ENCODE measurements at places on chromosomes 7 and 10.

DNA sequence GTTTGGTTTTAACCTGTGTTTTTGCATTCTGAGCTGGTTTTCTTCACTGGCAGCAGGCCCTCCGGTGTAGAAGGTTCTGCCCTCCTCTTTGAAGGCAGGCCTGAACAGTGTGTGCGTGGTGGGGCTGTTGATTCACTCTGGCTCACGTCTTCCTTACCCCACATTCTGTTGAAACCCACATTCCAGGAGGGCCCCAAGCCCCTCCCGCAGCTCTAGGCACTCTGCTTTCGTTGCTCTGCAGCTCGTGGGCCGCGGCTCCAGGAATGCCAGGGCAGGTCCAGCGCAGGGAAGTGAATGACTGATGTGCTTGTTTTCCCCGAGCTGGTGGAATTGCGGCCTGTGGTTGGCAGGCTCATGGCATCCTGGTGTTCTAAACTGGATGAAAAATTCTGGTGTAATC is 49.0 kb downstream of the HTRA1 start:
- DNase-seq, result no peak

- no peak for DNase-seq
Observed at GRCh38 chr7:17965603-17966002, 25.3 kb upstream of the SNX13 start.

- DNase-seq, result no peak
Observed at GRCh38 chr7:75642810-75643486, 95.8 kb downstream of the HIP1 start.

- DNase-seq, result no peak
Observed at GRCh38 chr7:86978808-86979506, 80.5 kb downstream of the ELAPOR2 start.

GRCh38 chr10:127358337-127358736 is 161.9 kb upstream of the INSYN2A start:
- DNase-seq, result no peak

- DNase-seq, result no peak
Observed at GRCh38 chr10:114471906-114472876, 67.9 kb upstream of the AFAP1L2 start.

- DNase-seq, result no peak
Observed at GRCh38 chr7:20085086-20085485, 132.1 kb downstream of the MACC1 start.

GRCh38 chr7:52502281-52502680 is 533.2 kb upstream of the POM121L12 start:
- DNase-seq, result no peak

GRCh38 chr7:123864966-123865365 is 20.0 kb downstream of the HYAL4 start:
- no peak for DNase-seq

DNA sequence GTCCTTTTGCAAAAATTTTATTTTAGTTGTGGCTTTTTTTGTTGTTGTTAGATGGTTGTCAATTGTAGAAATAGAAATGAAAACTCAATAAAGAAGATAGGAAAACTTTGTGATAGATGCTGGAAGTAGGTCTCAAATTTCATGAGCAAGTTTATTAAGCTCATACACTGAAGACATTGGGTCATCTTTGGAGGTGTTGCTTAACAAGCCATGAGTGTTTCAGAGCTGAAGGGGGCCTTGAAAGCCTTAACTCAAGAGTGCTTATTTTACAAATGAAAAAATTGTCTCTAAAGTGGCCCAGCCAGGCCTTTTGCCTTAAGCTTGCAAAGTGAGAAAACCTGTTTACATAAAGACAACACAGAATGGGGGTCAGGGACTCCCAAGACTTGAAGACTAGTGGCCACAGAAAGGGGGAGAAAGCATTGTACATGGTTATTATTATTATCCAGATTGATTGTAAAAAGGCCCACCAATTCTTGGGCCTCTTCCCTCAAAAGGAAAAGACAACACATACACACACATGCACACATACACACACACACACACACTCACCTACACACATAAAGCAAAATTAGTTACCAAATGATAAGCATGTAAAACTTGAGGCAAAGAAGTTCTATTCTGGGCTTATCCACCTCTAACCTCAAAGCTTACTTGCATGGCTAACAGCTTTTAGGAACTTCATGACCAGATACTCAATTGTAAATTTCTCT is 49.7 kb upstream of the GLCCI1 start:
- no peak for DNase-seq

GRCh38 chr10:129898706-129899268 is 65.3 kb downstream of the EBF3 start:
- DNase-seq, result no peak

DNA sequence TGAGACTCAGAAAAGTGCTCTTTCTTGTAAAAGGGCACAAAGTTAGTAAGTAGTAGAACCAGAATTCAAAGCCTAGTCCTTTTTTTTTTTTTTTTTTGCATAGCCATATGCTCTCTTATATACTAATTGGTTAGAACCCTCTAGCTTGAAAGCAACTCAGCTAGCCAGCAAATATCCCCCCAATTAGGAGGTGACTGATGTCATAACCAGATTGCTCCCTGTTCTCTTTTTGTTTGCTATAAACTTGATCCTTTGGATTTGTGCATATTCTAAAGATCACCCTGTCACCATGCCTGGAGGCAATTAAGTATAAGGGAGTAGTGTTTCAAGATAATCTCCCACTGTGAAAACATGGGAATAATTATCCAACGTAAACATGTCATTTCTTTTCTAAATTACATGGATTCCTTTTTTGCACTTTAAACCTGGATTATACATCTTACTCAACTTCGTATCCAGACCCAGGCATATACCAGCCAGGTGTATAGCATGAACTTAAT is 963.4 kb downstream of the CNTNAP2 start:
- peak; percentile 88 for DNase-seq

GRCh38 chr10:71719042-71719441 is 536 bp downstream of the C10orf105 start:
- DNase-seq, result no peak

GRCh38 chr7:7370076-7370475 is 165.6 kb downstream of the COL28A1 start:
- no peak for DNase-seq

GRCh38 chr10:110378006-110378405 is 73.3 kb upstream of the SMNDC1 start:
- no peak for DNase-seq

- no peak for DNase-seq
Observed at GRCh38 chr7:93148144-93148543, at the start of gene SAMD9L. TSS of gene SAMD9L (minus strand) at chr7:93148385. CDS start at chr7:93135971, 12,414 bp downstream.

- DNase-seq, result no peak
Observed at GRCh38 chr10:62512732-62513475, 138.7 kb downstream of the ZNF365 start.

GRCh38 chr7:6317797-6318438 is 45.5 kb upstream of the CYTH3 start:
- DNase-seq, result no peak

DNA sequence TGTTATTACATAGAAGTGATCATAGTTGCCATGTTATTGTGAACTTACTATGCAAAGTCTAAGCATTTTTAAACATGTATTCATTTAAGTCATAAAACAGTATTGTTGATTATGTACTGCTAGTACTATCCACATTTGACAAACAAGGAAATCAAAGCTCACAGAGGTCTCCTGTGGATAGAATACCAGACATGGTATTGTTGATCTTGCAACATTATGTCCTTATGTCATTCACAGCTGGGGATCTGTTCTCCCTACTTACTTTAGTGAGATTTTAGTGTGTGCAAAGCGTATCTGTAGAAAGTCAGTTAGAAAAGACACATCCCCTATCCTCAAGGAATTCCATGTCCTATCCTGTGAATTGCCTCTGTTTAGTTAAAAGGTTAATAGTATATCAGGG is 106.1 kb downstream of the SND1 start:
- no peak for DNase-seq

DNA sequence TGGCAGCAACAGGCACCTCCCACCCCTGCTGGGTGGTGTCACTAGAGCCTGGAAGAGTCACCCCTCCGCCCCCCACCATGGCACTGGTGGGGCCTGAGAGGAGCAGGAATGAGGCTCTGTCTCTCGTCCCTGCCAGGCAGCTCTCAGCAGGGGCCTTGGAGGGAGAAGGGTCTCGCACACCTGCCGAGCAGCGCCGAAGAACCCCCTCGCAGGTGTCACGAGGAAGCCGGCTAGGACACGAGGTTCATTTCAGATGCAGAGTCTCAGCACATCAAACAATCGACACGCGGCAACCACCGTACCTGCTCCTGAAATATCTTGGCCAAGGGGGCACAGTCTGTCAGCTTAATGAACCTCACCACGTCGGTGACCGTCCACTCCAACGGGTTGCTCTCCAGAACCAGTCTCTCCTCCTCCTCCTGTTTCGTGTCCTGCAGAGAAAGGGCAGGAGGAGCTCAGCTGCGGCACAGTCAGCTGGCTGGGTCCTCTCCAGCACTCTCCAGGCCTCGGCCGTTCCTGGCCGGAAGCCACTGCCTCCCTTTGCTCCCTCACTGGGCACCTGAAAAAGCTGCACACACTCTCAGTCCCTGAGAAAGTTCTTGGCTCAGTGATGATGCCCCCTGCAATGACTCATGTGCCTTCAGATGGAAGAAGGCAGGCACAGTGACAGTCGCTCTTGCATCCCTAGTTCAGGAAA is 240.1 kb downstream of the SFMBT2 start:
- DNase-seq, result no peak

DNA sequence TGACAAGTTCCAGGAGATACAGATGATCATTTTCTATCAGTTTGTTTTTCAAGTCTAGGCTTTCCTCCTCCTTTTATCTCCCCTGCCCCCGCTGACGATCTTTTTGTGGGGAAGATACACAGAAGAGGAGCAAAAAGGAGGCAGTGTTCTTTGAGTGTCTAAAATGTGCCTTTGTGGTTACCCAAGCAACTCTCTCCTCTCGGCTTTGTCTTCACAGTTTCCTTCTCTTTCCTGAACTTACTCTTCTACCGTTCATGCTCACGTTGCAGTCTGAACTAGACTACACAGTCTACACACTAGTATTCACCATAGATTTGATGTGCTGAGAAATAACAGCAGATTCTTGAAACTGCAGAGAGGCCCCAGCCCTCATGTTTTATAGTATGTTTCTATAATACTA is 23.6 kb downstream of the CEP41 start:
- DNase-seq, result no peak

DNA sequence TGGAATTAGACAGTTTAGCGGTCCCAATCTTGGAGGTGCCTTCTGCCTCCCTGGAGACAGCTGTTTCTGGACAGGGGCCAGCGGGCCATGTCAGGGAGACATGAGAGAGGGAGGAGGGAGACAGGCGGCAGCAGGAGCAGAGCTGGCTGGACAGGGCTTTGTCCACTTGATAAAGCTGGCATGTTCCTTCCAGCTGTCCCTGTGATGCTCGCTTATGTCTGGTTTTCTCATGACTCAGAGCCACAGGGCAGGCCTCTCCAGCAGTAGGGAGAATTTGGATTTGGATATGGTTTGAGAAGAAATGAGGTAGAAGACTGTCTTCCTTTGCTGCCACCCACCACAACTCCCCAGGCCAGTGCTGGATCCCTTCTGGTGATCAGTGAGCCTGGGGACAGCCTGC is 51.7 kb upstream of the SORCS3 start:
- DNase-seq, result no peak

GRCh38 chr10:98748298-98748697 is 301.6 kb upstream of the HPS1 start:
- no peak for DNase-seq

- DNase-seq, result no peak
Observed at GRCh38 chr7:117126676-117127075, 173.4 kb downstream of the ST7 start.

- DNase-seq, result no peak
Observed at GRCh38 chr10:84401854-84402611, 73.6 kb downstream of the CCSER2 start.

DNA sequence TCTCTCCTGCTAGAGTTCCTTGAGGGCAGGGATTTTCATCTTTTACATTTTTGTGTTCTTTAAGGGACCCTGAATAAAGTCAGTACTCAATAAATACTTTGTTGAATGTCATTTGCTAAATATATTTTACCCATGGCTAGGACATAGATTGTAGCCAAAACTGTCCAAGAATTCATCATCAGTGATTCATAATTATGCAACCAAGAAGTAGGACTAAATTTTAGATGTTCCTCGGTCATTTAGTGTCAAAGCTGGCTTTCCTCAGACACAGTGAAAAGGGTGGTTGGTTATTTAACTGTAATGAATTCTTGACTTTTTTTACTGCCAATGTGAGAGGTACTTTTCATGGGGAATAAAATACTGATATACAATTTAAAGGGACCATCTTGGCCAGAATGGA is 3.3 kb downstream of the NUDT13 start:
- no peak for DNase-seq

DNA sequence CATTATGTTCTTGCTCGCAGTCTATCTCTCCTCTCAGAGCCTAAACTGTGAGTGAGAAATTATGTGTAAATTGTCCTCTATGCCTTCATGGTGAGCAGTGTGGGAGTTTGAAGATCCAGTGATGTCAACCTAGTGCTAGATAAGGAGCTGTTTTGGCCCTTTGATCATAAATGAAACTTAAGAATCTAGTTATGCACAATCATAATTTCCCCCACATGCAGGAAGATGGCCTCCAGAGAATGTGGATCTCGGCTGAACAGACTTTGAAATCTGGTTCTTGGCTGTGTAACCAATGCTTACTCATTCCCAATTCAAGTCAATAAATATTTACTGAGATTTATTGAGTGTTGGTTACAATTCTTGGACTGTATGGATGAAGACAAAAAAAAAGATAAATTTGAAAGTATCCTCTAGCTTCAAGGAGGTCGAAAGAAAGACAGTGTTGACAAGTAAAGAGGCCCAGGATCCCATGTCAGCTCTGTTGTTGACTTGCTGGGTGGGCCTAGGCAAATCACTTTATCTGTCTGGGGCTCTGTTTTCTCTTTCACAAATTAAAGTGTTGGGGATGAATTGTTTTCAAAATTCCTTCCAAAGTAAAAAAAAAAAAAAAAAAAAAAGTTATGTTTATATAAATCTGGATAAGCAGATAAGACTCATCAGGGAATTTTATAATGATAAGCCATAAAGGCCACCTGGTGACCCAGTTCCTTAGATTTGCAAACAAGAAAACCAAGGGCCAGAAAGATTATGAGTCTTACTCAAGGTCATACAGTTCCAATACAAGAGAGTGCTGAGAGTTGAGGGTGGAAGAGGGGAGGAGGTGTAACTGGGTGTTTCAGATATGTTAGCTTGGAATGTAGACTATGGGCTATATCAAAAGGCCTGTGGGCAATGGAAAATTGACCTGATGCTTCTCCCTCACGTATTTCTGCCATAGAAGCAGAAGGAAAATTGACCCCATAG is 969.9 kb downstream of the KCNMA1 start:
- no peak for DNase-seq

Data from NCI-H446 treated with DMSO at 0.1 percent for 48 hours (cell line).